HFF-Myc (cell line): ENCODE measurements at places on chromosomes 3 and 15.

- no peak for DNase-seq
These were observed at the start of gene SLC12A8 for GRCh38 chr3:125212509-125213363. TSS of gene SLC12A8 (minus strand) at chr3:125212748. CDS start at chr3:125211349, 1,399 bp downstream.

- DNase-seq = no peak
These were observed 112.5 kb upstream of the SMAD3 start for GRCh38 chr15:66952756-66953522.

DNA sequence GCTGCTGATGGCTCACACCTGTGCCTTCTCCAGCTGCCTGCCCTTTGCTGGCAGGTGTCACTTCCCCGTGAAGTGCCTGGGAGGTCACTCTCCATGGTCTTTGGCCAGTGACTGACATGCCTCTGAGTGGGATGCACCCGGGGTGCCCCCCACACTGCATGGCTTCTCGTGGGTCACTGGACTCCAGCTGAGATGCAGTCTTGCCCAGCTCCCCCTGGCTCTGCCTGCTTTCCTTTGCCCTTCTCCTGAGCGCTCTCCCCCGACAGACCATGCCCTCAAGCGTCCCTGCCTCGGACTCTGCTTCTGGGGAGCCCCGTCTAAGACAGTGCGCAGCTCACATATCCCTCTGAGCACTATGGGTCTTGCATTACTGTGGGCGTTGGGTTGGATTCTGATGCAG, 14.4 kb downstream of the FBLN2 start:
- no peak for DNase-seq

DNA sequence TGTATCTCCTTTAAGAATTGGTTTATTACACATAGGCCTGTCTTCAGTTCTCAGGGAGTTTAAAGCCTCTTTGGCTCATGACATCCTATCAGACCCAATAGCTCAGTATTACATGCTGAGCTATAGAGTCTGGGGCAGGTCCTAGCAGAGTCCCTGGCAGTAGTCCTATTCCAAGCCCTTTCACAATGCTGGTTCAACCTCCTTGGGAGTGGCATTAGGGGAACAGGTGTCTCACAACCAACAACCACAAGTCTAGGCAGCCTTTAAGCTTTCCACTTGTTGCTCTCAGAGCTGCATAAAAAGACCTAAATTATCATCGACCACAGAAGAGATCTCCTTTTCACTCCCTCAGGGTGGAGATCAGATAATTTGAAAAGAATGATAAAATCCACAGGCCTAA, 22.8 kb upstream of the C2CD4B start:
- no peak for DNase-seq

DNA sequence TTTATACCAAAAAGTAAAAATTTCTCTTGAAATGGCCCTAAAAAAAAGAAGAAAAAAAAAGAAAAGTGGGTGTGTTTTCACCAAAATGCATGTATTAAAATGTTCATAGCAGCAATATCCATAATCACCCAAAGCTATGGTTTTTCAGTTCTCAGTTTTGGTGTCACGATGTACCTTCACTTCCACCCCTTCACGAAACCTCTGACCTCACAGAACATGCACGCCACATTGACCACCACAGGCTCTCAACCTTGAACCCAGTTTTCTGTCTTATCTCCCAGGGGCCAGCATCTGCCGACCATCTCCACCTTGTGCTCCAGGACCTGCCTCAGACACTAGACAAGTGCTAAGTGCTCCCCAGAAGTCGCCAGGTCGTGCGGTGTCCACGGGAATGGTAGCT, 30.4 kb downstream of the COLQ start:
- DNase-seq = no peak

DNA sequence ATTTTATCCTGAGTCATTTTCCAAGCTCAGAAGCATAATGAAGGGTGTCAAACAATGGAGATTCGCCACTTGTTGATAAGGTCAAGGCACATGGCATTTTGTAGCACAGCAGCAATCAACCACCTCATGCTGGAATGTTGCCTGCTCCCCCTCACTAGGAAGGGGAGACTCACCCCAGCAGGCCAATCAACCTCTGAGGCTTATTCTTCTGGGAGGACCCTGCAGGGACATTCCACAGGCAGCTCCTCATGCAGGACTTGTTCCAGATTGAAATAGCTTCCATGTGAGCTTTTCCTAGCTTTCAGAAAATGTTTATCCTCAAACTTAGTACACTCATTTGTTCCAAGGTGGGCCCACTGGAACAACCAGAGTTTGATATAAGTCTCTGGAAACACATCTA, 77.6 kb downstream of the SSR3 start:
- DNase-seq = no peak

- no peak for DNase-seq
These were observed 35.8 kb upstream of the SLC24A5 start for GRCh38 chr15:48084759-48085590.

- DNase-seq = no peak
These were observed 232.1 kb upstream of the CDIN1 start for GRCh38 chr15:36347272-36347858.

GRCh38 chr15:75204340-75205063, 2.8 kb downstream of the C15orf39 start:
- peak; percentile 70 for DNase-seq

- DNase-seq = no peak
These were observed 554.8 kb downstream of the NAALADL2 start for GRCh38 chr3:175413926-175414325.

- DNase-seq = no peak
These were observed 144.6 kb downstream of the RORA start for GRCh38 chr15:61084472-61084871.

- DNase-seq = peak; percentile 81
These were observed 47.3 kb upstream of the TCF12 start for GRCh38 chr15:56871185-56871584.

DNA sequence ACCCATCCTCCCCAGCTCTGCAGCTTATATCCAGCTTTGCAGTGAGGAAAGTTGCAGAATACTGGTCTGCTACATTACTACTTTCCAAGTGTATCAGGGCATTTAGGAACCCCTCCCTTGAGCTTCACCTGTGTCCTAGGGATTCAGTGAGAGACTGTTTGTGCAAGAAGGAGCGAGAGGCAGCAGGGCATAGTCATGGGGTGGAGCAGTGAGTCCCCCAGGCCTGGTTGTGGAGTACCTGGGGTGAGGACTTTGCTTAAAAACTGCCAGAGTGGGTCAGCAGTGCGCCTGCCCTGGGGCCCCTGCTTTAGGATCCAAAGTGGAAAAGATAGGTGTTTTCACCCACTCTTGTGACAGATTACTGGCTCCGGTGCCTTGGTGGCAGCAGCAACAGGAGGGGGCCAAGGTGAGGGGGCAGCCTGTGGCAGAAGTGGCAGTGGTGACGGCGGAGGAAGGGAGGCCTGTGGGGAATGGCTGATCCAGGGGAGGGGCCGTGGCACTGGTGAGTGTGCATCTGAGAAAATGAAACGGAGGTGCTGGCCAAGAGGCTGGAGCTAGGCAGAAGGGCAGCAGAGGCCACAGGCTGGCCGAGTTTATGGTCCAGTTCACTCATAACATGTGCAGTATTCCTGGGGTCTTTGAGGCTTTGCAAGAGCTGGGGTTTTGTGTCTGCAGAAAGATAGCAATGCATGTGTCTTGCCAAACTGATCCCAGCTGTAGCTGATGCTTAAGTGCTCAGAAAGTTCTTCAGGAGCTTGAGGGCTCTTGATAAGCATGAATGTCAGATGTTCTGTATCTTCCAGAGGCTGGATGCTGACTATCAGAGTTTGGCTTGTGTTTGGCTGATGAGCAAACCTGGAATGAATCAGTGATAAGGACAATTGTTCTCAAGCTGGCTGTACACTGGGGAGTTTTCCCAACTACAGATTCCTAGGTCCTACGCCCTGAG, 43.4 kb downstream of the GOLGA6A start:
- no peak for DNase-seq

- DNase-seq = no peak
These were observed 100.1 kb upstream of the ALDH1A3 start for GRCh38 chr15:100779331-100780207.
